ENCODE measurements at places on chromosomes 2 and 18.

DNA sequence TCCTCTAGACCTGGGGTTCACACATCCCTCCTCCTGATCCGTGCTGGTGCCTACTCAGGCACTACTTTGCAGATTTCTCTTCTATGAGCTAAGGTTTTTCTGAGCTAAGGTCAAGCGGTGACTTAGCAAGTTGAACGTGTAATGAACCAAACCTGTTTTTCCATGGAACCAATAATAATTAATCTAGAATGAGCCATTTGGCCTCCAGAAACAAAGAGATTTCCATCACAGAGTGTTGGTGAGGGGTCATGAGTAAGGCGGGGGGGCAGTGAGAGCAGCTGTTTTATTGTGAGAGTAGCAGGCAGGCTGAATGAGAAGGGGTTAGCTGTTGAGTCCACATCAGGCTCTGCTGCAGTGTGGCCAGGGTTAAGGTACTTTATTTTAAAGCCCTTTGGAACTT lies 112.0 kb upstream of the FOSL2 start:
- peak; percentile 16 for DNase-seq

- DNase-seq, result no peak
These were observed 97.0 kb upstream of the CD226 start for GRCh38 chr18:70044632-70045031.

GRCh38 chr2:105373895-105374401 lies 24.9 kb downstream of the FHL2 start:
- DNase-seq, result no peak

GRCh38 chr2:61759005-61759404 lies 94.9 kb downstream of the FAM161A start:
- no peak for DNase-seq

DNA sequence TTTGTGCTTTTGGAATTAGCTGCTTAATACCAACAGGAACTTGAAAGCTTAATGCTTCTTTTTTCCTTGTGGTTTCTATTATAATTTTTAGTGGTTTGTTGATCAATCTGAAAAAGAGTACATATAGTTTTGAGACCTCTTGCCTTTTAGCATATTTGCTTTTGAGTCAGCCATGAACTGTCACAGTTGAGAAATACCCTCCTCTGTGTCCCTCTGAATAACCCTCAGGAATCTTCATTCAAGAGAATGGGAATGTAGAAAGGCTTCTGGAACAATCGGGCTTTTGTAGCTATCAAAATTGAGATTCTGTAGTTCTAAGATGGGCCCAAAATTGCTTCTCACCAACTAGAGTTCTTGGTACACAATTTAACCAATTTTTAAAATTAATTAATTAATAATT lies 451.1 kb upstream of the TRIB2 start:
- DNase-seq, result no peak

DNA sequence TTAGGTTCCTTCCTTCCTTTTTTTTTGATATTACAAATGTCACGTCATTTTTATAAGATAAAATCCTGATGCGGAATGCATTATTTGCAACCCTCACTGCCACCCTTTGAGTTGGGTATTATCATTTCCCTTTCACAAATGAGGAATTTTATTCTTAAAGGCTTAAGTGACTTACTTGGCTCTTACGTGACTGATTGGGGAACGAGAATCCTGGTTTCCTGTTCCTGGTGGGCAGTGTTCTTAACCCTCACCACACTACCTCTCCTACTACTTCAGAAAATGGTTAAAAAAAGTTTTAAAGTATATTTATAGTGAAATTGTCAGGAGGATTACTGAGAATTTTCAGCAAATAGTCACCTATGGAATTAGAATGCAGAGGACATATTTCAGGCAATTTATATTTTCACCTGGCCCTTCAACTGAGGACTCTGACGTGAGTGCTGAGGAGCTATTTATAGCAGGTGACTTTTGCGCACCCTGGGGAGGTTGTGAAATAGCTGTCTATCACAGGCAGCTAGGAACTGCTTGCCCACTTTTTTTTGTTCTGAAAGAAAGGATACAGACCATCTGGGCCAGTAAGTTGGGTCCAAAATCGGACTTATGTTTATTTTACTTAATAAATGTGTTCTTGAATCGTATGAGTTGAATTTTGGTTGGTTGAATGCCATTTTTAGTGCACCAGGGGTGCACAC lies 18.7 kb upstream of the RASGRP3 start:
- peak; percentile 56 for DNase-seq

- DNase-seq, result peak; percentile 52
These were observed 22.1 kb downstream of the GPR39 start for GRCh38 chr2:132438691-132439090.

DNA sequence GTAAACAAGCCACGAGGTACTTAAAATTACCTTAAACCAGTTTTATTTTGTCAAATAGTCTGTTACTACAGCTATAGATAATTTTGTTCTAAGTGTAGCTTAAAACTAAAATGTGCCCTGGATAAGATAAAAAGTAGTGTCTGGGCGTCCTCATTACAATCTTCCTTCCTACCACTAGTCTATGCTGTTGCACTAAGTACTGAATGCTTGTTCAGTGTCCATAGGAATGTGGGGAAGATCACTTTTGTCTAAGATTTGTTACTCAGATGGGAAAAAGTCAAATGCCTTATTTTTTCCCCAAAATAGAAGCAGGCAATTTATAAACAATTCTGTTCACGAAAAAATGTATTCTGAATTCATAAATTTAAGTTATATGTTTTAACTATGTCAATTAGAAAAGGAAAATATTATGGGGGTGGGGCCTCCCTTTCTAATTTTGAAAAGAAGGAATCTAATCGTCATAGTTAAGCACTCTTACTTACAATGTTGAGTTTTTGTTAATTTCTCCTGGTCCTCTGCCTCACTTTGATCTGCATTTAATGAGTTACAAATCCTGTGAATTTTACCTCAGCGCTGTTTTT lies 140.4 kb upstream of the VRK2 start:
- peak; percentile 71 for DNase-seq

DNA sequence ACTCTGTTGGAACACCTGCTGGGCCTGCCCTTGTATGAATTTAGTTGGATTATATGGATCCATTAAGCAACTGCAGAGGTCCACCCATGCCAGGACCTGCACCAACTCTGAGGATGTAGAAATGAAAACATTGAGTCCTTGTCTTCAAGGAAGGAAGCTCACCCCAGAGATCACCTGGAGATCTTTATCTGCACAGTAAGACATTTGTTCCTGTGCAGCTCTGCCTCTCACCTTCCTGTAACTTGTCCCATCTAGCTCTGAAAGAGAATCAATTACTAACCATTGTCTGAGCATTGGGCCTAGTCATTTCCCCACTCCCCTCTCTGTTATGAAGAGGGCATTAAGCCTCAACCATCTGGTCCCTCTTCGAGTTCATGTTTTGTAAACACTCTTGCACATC lies 105.2 kb upstream of the YWHAQ start:
- DNase-seq, result peak; percentile 18

DNA sequence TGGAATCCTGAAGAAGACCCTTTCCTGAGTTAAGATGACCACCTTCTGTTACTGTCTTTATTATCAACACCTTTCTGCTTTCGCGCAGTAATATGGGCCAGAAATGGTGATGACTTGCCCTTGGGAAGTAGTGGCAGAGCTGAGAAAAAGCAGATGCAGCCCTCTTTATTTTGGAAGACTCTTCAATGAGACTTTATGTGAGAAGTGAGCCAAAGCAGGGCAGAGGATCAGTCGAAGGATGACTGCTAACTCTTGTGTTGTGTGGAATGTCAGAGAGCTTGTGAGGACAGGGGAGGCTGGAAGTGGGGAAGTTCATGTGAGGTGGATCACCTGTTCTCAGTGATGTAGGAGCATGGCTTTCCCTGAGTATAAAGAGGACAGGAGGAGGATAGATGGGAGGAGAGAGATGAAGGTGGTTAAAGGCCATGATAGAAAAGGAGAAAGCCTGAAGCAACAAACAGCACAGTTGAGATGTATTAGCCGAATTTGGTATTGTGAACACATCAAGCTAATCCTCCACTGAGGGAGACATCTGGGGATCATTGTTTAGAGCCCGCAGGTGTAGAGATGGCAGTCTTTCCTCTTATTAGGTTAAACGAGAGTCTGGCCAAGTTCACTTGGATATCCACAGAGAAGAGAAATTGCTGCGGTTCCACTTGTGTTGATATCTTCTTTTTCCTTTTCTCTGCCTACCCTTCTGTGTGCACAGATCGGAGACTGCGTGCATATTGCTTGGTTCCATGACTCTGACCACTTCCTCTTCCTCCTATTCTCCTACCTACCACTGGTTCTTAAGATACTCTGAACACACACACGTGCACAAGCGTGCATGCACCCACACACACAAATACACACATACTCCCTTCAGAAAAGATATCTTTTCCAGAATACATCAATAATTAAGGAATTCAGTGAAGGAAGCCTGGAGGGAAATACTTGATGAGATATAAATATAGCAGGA lies 67.4 kb downstream of the SLC9A2 start:
- no peak for DNase-seq

- no peak for DNase-seq
These were observed 258.8 kb downstream of the DLGAP1 start for GRCh38 chr18:4196351-4196750.

GRCh38 chr2:45207101-45207500 lies 197.8 kb upstream of the SIX2 start:
- no peak for DNase-seq

DNA sequence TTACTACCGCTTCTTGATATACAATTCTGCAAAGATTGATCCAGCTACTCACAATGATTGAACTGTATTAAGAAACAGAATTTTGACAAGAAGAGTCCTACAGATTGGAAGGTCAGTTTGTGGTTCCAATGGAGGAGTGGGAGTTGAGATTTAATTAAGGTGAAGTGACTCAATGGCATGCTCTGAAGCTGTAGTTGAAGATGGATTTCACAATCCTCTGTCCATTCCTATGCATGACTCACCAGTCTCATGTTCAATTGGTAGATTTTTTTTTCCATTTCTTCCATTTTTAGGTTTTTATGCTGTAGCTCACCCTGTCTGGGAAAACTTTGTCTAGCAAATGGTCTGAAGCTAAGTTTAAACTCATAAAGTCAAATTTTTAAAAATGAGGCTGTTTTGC lies 83.3 kb downstream of the DPP4 start:
- DNase-seq, result no peak

- peak; percentile 62 for DNase-seq
These were observed 162.3 kb downstream of the TGIF1 start for GRCh38 chr18:3612315-3612714.

- no peak for DNase-seq
These were observed 405.5 kb downstream of the RND3 start for GRCh38 chr2:150081775-150082481.

- no peak for DNase-seq
These were observed 1.5 kb upstream of the PELI1 start for GRCh38 chr2:64145714-64146113.

- no peak for DNase-seq
These were observed 216.8 kb downstream of the EIPR1 start for GRCh38 chr2:3160751-3161330.

- DNase-seq, result no peak
These were observed at the start of gene GNLY for GRCh38 chr2:85694052-85695025. TSS of gene GNLY (plus strand) at chr2:85694358. CDS start at chr2:85694419, 61 bp downstream.

- no peak for DNase-seq
These were observed 6.0 kb downstream of the KRCC1 start for GRCh38 chr2:88049622-88050021.
